ENCODE measurements at places on chromosomes 12 and 14.

DNA sequence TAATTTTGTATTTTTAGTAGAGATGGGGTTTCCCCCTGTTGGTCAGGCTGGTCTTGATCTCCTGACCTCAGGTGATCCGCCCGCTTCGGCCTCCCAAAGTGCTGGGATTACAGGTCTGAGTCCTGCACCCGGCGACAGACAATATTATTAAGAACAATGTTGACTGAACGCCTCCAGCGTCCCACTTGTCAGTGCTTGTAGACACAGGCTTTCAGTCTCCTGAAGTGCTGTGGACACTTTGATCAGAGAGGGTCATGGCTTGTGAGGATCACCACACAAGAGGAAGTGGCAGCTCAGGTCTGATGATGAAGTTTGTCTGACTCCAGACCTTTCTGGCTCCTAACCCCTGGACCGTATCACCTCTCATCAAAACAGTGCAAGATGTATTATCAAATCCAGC lies 114.6 kb downstream of the CHST11 start:
- no peak for DNase-seq

DNA sequence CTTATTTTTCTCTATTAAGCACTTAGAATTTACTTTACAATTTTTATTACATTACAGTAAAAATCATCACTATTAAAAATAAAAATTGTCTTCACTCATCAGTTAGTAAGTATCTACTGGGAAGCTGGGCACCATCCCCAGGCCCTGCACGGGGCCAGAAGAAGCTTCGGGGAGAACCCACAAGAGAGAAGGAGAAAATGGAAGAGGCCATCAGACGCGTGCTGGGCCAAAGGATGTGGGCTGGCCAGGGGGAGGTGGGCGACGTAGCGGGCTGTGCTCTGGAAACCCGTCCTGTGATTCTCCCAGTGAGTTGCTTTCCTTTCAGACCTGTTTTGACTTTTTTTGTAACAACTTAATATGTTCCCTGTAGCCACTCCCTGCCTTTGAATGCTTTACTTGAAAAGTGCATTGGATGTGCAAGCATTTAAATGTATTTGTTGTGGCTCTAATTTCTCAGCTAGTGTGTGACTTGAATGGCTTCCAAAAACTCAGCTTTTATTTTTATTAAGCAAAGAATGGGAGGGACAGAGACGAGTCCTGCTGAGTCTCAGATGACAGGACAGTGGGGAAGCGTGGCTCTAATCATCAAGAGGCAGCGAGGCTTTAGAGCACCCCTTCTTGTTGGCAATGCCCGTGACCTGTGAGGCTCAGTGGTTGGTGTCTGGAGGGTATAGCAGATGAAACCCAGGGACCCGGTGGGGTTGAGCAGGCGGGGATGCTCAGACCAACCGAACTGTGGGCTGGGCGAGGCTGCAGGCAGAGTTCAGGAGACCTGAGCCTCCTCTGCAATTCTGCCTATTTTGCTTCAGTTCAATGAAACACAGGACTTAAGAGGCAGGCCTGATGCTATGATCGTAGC lies 38.8 kb downstream of the SYNE3 start:
- no peak for DNase-seq

DNA sequence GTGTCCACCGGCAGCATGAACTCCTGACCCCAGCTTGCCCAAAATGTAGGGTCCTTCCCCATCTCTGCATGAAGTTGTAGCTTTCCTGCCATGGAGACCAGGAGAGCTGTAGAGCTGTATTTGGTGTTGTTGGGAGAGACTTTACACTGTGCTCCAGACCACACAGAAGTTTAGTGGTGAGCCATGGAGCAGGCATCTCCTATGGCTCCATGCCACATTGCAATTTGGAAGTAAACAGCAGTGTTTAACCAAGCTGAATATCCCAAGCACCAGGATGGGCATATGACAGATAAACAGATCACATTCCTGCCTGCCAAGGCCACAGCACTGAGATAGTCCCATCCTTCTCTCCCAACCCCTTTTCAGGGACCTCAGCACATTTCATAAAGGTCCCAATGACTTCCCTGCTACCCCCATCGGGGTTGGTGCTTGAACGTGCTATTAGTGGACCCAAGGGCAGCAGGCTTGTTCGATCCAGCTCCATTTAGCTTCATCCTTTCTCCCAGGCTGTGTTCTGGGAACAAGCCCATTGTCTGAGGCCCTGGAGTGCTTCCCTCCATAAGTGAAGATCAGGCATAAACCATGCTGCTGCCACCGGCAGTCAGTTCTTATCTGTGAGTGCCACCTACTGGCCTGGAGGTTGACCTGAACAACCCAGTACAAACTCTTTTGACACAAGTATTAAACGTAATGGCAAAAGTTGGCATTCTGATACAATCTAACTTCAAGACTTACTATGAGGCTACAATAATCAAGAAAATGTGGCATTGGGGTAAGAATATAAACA lies 172.3 kb upstream of the ATXN7L3B start:
- no peak for DNase-seq

DNA sequence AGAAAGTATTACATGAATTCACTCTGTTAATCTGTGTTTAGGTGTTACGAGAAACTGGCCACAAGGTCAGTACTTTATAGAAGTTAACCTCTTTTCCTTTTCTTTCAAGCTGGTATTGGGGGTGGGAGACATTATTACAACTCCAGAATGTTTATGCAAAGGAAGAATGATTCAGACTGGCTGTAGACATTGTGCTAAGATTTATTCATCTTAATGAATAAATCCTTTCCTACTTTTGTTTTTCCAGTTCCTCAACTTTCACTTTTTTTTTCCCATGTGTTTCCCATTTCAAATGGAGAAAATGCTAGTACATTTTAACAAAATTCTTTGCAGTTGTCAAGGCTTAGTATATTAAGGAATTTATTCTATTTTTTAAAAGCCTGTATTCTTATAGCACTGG lies 1.3 kb downstream of the OTOGL start:
- DNase-seq: no peak

GRCh38 chr12:30796313-30796780 lies 41.6 kb upstream of the CAPRIN2 start:
- no peak for DNase-seq

GRCh38 chr12:120686690-120687577 lies at the start of gene MLEC:
TSS of gene MLEC (plus strand) at chr12:120687149. CDS start at chr12:120687297, 148 bp downstream.
- peak; percentile 99 for DNase-seq

GRCh38 chr14:99839696-99840095 lies 46.5 kb downstream of the EML1 start:
- DNase-seq: no peak

- no peak for DNase-seq
Measured at GRCh38 chr12:2494486-2495192, 300.1 kb upstream of the FKBP4 start.

DNA sequence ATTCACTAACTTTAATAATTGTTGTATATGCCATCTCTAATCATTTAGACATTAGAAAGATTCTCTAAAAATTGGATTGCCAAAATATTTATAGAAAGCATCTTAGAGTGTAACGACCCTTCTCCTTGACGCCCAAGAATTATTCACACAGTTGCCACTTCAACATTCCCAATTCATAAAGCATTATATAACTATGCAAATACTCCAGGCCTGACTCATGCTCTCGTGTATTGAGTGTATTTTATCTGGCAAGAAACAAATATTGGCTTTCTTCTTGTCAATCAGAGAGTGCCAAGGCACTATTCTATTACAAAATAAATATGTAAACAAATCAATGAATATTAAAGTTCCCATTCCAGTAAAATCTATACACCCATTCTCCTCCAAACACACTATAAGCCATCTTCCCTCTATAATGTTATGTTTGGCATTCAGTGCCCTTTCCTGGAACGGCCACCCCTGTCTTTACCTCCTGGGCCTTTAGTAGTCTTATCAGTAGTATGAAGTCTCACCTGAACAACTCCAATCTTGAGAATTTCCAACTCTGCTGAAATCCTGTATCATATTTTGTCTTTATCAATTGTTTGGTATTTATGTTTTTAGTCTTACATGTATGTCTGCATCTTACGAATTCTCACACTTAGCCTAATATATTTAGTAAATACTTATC lies 182.6 kb downstream of the PIK3C2G start:
- DNase-seq: no peak

- DNase-seq: no peak
Measured at GRCh38 chr12:17511369-17511768, 578.6 kb downstream of the RERGL start.

GRCh38 chr12:57737467-57738460 lies 778 bp downstream of the AGAP2 start:
- no peak for DNase-seq

DNA sequence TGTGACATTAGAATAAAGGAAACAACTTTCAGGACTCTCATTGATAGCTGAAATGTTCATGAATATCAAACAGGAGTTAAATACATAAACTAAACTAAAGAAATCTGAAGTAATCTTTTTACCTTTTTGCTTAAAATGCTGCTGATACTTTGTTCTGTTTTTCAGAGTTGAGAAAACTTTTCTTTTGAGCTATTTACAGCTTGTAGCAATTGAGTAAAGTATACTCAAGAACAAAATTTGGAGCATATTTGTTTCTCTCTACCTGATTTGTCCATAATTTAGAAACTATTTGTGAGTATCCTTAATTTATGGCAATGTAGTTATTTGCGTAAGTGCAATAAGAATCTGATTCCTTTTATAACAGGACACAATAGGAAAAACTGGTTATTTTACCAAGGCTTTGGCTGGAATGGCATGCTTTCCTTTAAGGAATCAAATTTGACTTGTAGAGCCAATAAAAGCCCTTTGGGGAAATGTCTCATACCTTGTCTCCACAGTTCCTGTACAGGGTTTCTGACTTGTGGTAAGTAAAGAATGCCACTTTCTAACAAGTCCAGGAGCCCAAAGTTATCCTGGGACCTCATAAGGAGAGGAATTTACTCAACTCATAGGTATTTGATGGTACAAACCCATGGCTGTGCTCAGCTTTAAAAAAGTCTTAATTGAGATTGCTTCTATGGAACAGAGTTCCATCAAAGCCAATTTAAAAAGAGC lies 195.7 kb downstream of the TMEM117 start:
- DNase-seq: no peak

DNA sequence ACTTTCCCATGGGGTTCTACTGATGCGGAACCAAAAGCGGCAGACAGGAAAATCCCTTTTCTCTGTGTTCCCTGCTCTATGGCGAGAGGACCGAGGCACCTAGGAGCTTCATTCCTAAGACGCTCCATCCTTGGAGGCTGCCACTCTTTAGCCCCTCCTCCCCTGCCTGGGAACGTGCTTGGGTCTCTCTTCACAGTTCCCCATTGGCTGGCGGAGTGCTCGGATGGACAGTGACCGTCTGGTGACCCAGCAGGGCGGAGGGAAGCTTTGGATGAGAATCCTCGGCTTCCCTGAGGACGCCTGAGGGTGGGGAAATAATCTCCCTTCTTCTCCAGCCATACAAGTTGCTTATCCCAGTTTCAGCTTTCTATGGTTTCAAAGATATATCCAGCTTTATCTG lies 37.3 kb downstream of the KCNA5 start:
- DNase-seq: no peak

GRCh38 chr12:67681105-67681778 lies 32.7 kb downstream of the DYRK2 start:
- no peak for DNase-seq

DNA sequence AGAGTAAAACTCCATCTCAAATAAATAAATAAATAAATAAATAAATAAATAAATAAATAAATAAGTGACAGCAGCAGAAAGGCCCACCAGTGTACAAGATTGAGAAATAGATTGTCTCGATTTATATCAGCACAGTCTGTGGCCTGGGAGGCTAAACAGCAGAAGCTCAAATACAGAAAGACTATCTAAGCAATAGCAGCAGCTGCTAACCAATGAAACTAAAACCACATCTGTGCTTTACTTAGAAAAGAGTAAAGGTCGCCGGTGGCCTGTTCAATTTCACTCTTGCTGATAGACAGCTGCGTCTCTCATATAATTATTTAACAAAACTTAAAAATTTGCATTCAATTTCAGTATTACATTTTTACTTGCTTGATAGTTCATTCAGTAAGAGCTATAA lies 325.7 kb downstream of the CEP128 start:
- no peak for DNase-seq

GRCh38 chr14:25111061-25111601 lies 61.2 kb upstream of the STXBP6 start:
- no peak for DNase-seq

GRCh38 chr14:44988694-44989093 lies 26.7 kb downstream of the TOGARAM1 start:
- DNase-seq: no peak

- no peak for DNase-seq
Measured at GRCh38 chr12:59839514-59839913, 243.7 kb downstream of the SLC16A7 start.

- DNase-seq: no peak
Measured at GRCh38 chr12:61654698-61655097, 605.5 kb upstream of the USP15 start.

DNA sequence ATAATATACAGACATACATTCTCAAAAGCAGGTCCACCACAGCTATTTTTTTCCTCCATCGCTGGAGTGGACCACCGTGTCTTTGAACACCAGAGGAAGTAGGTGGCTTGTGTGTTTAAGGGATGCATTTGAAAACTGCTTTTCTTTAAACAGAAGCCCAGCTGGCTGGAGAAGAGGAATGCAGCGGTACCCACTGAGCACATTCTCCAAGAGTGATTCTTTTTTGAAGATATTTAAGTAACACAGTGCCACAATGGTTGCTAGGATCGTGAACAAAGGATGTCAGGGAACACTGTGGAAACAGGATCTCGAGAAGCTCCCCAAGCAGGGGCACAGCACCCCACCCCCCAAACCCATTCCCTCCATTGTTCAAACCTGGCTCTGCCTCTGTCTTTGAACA lies 286.6 kb upstream of the PWP1 start:
- no peak for DNase-seq

- DNase-seq: peak; percentile 28
Measured at GRCh38 chr14:66070542-66071319, 415.4 kb upstream of the CCDC196 start.

- DNase-seq: no peak
Measured at GRCh38 chr12:48441069-48441468, 31.3 kb upstream of the ANP32D start.

DNA sequence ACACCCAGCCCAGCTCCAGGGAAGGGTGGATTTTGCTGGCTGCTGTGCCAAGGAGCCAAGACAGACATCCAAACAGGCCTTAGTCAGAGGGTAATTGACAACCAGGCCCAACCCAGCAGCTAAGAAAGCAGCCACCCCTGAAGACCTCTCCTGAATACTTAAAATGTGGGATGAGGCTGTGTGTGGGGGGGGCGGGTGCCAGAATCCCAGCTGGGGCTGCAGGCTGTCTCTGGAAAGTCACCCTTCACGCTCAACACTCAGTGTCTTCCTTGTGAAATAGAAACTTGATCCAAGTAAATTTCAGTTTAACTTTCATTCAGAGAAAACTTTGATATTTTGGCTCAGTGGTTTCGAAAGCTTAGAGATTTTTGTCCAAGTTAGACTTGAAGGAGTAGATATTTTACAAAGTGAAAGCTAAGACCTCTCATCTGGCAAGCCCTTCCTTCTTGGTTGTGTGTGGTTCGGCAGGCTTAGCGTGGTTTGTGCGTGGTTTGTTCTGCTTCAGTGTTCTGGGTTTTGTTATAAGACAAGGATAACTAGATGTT lies 5.1 kb downstream of the PAPLN start:
- DNase-seq: peak; percentile 45

- no peak for DNase-seq
Measured at GRCh38 chr14:35401422-35402265, 2.9 kb downstream of the NFKBIA start.

All from C1 segment of cervical spinal cord (tissue), 14 donors.